Right ventricle myocardium inferior (tissue), 1 donor: ENCODE measurements at places on chromosomes 6 and 20.

GRCh38 chr6:129686941-129687627, 22.9 kb downstream of the ARHGAP18 start:
- DNase-seq: no peak

- DNase-seq: no peak
These were observed 78.6 kb downstream of the KIF13A start for GRCh38 chr6:17908831-17909230.

GRCh38 chr20:56439771-56440291, 27.8 kb downstream of the CASS4 start:
- peak; percentile 73 for DNase-seq

DNA sequence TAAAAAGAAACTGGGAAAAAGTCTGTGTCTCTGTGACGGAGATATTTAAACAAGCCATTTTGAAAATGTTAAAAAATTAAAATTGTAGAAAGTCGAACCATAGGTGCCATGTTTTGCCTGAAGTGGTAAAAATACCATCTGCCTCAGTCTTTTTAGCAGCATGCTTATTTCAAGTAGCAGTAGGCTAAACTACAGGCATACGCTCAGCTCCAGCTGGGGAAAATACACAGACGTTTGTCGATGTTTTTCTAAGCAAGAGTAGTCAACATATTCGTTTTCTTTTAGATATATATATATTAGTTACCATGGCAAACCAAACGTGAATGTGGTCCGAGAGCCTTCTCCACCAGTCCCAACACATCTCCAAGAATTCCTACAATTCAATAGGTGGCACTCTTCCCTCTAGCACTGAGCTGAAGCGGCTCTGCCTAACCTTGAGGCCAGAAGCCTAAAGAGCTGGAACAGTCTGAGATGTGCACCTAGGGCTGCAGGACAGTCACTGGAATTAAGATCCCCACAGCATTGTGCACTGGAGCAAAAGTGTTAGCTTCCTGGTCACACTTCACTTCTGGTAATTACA, 70.2 kb upstream of the BEND3 start:
- DNase-seq: no peak

- no peak for DNase-seq
These were observed 461.8 kb downstream of the CDKAL1 start for GRCh38 chr6:20996099-20996498.

DNA sequence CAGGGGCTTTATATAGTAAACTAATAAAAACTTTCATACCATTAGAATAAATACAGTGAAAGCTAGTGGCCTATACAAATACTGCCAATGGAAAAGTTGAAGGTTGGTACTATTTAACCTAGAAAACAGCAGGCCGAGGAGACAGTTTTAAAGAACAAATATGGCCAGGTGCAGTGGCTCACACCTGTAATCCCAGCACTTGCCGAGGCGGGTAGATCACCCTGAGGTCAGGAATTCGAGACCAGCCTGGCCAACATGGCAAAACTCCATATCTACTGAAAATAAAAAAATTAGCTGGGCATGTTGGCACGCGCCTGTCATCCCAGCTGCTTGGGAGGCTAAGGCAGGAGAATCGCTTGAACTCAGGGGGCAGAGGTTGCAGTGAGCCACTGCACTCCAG, 24.8 kb downstream of the GLYATL3 start:
- DNase-seq: no peak

DNA sequence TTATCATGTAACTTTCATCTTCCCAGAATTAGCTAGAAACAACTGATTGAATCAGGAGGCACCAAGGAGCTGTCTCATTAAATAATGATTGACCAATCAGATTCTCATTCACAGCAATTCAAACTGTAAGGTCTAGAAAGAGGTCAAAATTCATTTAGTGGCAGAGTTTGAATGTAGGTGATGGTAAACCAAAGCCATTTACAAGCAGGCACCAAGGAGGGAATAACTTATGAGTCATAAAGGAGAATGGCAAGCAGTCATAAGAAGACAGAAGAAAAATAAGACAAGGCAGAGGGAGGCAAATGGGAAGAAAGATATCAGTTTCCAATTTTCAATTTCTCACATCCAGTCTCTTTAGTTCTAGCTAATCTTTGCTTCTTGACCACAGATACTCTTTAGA, 52.9 kb upstream of the DEFB112 start:
- DNase-seq: no peak

DNA sequence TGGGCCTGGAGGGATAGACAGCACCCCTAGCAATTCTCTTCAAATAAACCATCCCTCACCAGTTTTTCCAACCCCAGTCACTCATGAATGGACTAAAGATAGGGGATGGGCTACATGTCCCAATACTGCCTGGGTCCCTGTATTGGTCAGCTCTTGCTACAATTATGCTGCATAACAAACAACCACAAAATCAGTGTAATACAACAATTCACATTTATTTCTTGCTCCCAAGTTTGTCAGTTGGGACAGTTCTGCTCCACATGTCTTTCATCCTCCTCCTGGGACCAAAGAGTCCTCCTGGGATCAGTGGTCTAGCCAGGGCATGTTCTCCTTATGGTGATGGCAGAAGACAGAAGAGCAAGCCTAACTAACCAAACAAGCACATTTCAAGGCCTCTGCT, 91.7 kb upstream of the MYL9 start:
- no peak for DNase-seq

GRCh38 chr6:78910591-78911171, 43.3 kb downstream of the IRAK1BP1 start:
- DNase-seq: peak; percentile 60

DNA sequence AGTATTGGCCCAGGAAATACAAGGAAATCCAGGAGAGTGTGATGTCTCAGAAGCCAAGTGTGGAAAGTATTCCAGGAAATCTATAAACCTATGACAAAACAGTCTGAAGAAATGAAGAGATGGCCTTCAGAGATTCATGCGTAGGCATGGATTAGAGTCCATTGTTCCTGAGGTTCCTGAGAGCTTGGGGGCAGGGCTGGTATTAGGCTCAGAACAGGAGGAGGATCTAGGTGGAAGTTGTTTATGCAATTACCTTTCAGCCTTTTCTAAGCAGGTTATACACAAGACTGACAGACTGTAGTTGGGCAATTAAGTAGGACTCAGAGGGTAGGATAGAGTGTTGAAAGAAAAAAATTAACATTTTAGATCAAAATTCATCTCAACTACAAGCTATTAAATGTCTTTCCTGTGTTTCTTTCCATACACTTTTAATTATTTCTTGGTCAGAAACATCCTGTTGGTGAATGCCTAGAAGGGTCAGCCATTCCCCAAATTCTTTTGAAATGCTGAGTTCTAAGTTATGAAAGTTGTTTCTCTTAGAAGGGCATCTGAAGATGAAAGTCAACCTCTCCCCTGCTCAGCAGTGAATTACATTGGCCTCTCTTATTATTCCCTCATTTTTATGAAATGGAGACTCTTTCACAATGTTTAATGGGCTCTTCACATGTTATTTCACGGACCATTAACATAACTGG, 201.2 kb upstream of the MYLIP start:
- DNase-seq: no peak

DNA sequence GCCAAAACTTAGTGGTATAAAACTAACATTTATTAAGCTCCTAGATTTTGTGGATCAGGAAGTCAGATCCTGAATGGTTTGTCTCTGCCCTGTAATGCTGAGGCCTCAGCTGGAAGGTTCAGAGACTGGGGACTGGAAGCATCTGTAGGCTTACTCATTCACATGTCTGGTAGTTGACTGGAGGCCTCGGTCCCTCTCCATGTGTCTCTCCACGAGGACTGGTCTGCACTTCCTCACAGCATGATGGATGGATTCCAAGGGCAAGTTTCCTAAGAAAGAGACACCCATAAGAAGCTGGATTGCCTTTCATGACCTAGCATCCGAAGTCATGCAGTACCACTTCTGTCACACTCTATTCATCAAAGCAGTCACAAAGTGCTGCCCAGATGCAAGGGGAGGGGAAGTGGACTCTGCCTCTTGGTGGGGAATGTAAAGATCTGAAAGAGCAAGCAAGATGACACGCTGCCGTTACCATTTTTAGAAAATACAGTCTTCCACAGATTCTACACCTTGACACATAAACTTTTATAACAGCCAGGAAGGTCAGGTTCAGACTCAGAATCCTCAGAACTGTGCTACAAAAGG, 17.2 kb upstream of the MDGA1 start:
- DNase-seq: no peak

- DNase-seq: no peak
These were observed 729.8 kb downstream of the QKI start for GRCh38 chr6:164144316-164144715.

- no peak for DNase-seq
These were observed 265.4 kb upstream of the CDH4 start for GRCh38 chr20:60986506-60987156.

DNA sequence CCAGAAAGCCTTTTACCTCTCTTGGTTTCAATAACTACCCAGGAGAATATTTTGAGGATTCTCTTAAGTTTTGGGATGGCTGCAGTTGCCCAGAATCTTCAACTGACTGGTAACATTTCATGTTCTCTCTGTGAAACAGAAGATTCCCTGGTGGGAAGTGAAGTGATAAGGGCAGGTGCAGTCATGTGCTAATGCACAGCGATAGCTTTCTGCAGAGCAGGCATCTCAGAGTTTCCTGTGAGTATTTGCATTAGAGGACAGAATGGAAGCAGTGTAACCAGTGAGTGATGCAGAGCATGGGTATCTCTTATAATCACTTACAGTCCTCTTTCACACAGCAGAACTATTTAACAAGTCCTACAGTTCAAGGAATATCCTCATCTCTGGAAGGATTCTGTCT, 76.1 kb downstream of the HCRTR2 start:
- DNase-seq: no peak

GRCh38 chr20:46977909-46978588, 83.4 kb downstream of the EYA2 start:
- DNase-seq: no peak

- no peak for DNase-seq
These were observed 12.1 kb upstream of the PFDN4 start for GRCh38 chr20:54195483-54196472.

DNA sequence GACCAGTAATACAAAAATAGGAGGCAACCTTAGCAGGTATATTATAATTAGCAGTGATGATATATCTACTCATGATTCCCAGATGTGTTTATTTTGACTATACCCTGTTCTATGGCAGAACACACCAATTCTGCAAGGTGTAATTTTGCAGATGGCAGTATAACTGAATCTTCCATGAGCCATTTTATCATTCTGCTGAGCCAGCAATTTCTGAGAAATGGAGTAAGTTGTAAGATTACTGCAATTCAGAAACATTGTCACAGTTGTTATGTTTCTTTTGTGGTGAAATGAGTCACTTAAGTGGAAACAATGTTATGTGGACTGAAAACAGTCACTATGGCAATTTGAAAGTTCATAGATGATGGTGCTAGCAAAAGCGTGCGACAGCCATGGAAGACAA, 63.7 kb upstream of the RIMS1 start:
- no peak for DNase-seq

- DNase-seq: no peak
These were observed 54.3 kb downstream of the SLC22A23 start for GRCh38 chr6:3402310-3403237.

GRCh38 chr6:156978948-156979347, 201.8 kb downstream of the ARID1B start:
- no peak for DNase-seq

GRCh38 chr6:125939026-125939425, 17.5 kb upstream of the HINT3 start:
- no peak for DNase-seq

DNA sequence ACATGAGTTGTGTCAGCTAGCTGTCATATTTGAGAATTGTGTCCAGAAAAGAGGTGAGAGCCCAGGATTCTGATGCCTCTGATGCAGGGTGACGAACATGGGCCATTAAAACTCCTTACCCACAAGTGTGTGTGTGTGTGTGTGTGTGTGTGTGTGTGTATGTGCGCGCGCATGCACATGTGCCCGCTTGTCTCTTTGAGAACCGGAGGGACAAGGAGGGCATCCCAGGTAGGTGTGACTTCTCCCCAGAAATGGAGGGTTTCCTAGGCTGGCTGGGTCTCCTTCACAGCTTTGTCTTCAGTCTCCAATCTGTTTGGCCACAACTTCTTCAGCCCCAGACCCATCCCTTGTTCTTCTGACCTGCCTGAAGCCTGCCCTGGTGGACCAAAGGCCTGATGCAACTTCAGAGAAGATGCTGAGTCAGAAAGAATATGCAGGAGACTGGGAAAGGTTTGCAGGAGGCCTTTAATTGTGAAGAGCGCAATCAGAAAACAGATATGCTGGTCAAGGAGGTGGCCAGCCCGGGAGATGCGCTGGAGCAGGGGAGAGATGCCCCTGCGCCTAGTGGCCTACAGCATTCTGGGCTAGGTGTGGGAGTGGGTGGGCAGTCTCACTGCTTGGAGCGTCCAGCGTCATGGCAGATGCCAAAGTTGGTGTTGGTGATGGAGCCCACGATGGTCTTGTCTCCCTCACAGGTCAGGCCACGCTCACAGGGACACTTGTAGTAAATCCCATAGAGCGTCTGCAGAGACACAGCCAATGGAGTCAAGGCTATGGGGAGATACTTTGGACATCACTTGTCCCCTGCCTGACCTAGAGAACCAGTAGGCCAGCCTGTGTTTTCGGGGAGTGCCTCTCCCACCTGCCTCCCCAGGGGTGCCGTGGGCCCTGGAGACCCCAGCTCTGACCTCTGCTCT, 2.3 kb downstream of the CLPS start:
- no peak for DNase-seq

DNA sequence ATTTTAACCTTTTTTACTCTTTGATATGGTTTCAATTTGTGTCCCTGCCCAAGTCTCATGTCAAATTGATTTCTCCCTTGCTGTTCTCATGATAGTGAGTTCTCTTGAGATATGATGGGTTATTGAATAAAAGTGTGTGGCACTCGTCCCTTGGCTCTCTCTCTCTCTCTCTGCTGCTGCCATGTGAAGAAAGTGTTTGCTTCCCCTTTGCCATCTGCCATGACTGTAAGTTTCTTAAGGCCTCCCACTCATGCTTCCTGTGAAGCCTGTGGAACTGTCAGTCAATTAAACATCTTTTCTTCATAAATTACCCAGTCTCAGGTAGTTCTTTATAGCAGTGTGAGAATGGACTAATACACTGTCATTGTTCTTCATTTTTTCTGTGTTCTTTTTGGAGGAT, 48.5 kb downstream of the LIN28B start:
- DNase-seq: no peak

- DNase-seq: no peak
These were observed 69.3 kb downstream of the PTPN1 start for GRCh38 chr20:50579511-50579910.

DNA sequence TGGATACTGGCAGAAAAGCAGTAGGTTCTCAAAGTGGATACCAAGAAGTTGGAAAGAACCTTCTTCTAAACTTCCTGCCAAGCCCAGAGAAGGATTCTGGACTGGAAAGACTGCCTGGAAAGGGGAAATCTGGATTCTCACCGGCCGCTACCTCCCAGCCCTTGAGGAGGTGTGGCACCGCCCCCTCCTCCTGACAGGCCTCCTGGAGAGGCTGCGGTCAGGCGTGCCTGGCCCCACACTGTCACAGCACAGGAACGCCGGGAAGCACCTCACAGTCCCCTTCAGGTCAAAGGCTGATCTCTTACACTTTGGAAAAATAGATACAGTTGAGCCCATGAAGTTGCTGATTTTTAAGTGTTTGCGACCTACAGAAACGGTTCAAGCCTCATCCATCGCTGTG, 16.3 kb upstream of the PDE10A start:
- no peak for DNase-seq
